NCI-H226 (cell line): ENCODE measurements at places on chromosomes 7 and 10.

- no peak for DNase-seq
Measured at GRCh38 chr10:129057856-129058663, 409.0 kb upstream of the MGMT start.

DNA sequence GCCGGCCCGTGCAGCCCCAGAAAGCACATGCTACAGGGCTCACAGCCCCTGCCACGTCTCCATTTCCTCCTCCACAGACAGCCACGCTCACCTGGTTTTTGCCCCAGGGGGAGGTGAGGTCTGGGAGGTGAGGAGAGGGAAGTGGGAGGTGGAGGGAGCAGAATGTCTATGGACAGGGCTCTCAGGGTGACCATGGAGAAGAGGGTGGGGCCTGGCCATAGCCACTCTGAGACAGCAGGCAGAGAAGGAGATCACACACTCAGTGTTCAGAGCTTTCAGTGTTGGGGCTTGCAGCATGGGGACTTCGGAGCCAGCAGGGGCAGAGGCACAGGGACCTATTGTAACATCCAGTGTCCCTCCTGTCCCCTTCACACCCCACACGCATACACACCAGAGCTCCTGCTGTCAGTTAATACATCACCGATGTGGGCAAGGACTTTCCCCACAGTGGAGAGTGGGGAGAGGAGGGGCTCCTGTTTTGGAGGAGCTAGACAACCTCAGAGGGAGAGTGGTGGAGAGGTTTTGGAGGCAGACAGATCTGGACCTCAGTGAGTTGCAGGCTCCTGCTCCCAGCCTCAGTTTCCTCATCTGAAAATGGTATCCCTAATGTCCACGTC lies 14.4 kb downstream of the WDFY4 start:
- no peak for DNase-seq

GRCh38 chr10:62620491-62620890 lies 184.0 kb upstream of the ADO start:
- DNase-seq = no peak

DNA sequence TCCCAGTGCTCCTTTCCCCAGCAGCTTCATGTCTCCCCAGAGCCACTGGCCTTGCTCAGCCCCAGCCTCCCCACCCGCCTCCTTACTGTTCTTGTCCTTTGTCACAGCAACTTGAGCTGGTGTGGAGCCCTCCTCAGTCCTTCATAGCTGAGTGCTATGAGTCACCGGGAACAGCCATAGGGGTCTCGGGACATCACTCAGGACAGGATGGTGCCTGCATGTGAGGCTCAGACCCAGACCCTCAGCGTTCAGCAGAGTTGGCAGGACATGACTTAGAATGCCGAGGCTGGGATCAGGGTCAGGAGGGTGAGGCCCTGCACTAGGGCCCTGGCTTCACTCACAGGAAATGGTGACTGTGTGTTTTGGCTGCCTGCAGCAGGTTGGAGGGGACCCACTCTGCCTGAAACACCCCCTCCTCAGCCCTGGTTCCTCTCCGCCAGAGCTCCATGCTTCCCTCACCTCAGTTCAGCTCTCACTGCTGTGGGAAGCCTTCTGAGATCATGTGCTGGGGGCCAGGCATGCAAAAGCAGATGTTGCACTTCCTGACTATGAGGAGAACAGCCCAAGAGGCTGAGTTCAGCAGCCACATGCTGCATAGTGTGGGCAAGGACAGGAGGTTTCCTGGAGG lies 40.7 kb upstream of the GJD4 start:
- no peak for DNase-seq

GRCh38 chr10:69976795-69977546 lies 75.7 kb upstream of the MACROH2A2 start:
- peak; percentile 73 for DNase-seq

- DNase-seq = no peak
Measured at GRCh38 chr7:73625276-73625675, 954 bp upstream of the MLXIPL start.

- DNase-seq = no peak
Measured at GRCh38 chr10:61554925-61555324, 101.7 kb upstream of the TMEM26 start.

- DNase-seq = peak; percentile 83
Measured at GRCh38 chr10:19638182-19638895, 177.9 kb upstream of the PLXDC2 start.

DNA sequence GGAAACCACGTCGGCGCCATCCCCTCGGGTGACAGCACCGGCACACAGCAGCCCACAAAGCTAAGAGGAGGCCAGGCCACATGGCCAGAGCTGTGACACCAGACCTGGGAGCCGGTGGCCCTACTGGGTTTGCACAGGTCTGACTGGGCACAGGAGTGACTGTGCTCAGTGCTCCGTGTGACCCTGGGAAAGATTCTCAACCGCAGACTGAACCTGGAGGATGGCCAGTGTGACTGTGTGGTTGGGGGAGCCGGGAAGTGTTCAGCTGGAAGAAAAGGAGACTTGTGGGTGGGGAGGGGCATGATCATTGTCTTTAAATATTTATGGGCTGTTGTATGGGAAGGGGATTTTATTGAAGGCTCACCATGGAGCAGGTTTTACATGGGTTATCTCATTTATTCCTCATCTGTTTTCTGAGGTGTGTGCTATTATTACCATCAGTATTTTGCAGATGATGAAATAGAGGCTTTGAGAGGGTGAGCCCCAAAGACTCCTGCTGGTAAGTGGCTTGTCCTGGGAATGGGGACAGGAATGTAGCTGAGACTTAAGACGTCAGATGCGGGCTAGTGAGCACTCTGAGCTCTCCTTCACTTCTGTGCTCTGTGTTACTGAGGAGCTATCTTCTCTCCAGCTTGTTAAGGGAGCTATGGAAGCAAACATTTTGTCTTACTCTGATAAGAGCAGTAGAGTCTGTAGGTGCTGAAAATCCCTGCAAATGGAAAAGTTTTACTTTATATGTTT lies 127.5 kb downstream of the TMEM178B start:
- DNase-seq = no peak

DNA sequence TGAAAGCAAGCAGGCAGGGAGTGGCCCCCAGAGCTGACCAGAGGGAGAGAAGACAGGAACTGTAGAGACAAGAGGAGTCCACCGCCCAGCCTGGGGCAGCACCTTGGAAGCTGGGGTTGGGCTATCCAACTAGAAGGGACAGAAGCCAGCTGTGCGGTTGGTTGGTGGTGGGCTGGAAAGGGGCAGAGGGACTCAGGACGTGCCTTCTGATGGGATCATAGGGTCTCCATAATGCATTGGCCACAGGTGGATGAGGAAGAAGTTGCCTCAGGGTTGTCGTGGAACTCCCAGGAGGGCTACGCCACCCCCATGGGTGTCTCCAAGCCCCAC lies 114.0 kb upstream of the RET start:
- no peak for DNase-seq

DNA sequence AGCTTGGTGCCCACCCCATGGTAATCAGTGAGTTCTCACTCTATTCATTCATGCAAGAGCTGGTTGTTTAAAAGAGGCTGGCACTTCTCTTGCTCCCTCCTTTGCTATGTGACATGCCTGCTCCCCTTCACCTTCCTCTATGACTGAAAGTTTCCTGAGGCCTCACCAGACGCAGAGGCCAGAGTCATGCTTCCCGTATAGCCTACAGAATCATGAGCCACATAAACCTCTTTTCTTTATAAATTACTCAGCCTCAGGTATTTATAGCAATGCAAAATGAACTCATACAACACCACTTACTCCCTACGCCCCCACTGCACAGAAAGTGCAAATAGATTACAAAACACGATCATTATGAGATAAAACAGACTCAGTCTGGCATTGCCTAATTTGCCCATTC lies 39.0 kb downstream of the SEC61G start:
- DNase-seq = no peak

GRCh38 chr10:16381083-16381482 lies 55.7 kb upstream of the PTER start:
- peak; percentile 77 for DNase-seq

- DNase-seq = no peak
Measured at GRCh38 chr7:50727072-50727471, 55.6 kb downstream of the GRB10 start.
